ENCODE measurements at places on chromosomes 13 and 19.

DNA sequence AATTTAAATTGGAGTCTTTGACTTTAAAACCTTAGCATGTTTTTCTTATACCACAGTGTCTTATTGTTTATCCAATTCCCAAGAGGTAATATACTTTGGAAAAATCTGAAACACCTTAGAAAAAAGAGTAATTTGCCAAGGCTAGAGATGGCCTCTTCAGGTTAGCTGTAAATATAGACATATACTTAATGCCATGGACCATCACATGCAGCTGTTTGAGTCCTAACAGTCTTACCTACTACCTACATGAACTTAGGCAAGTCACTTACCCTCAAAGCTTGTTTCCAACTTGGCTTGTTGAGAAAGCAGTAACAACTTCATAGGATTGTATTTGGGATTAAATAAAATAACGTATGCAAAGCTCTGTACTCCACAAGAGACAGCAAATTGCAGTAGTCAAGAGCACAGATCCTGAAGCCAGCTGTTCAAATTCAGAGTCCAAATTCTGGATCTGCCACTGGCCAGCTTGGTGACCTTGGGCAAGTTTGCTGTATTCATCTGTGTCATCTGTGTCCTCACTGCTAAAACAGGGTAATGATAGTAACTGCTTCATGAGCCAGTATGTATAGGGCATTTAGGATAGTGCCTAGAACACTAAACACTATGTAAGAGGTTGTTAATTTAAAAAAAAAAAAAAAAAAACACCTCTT lies 13.2 kb upstream of the SPART start:
- DNase-seq, result no peak

DNA sequence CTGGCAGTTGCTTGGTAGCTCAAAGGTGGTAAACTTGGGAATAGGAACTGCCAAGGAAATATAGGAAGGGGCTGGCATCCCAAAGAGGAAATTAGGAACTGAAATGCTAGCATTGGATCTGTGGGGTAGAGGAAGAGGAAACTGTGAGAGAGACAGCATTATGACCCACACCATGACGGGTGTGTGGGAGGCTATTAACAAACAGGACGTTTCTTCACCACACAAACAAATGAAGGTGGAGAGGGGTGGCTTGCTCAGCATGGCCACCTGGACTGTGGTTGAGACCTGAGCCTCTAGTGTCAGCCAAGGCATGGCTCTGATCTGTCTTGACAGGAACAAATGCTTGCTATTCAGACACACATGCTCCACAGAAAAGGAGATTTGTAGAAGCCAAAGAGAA lies 178.2 kb downstream of the B3GLCT start:
- DNase-seq, result no peak

DNA sequence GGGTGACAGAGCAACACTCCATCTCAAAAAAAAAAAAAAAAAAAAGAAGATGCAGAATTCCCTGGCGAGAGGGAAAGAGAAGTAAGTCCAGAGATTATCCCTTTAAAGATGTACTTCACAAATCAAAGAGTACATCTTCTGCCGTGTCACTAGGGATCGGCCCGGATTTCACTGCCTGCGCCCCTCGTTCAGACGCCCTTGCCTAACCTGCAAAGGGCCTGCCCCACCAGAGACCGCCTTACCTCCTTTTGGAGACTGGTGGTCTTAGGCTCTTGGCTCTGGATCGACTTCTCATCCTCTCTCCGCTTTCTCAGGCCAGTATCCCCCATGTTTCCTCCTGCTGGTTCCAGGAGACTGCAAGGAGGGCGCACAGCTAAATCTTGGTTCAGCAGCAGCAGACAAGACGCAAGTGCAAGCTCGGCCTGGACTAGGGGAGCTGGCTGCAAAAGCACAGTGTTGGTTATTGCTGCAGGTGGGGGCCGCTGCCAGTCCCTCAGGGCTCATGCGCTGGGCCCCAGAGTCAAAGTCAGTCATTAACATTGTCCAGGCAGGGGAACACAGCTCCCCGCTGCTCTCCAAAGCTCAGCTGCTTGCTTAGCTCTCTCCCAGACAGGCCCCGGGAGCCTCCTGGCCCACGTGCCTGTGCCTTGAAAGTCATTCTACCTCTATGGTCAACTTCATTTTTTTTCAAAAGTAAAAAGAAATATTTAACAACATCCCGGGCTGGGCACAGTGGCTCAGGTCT lies 1.2 kb downstream of the SLC7A9 start:
- DNase-seq, result no peak

DNA sequence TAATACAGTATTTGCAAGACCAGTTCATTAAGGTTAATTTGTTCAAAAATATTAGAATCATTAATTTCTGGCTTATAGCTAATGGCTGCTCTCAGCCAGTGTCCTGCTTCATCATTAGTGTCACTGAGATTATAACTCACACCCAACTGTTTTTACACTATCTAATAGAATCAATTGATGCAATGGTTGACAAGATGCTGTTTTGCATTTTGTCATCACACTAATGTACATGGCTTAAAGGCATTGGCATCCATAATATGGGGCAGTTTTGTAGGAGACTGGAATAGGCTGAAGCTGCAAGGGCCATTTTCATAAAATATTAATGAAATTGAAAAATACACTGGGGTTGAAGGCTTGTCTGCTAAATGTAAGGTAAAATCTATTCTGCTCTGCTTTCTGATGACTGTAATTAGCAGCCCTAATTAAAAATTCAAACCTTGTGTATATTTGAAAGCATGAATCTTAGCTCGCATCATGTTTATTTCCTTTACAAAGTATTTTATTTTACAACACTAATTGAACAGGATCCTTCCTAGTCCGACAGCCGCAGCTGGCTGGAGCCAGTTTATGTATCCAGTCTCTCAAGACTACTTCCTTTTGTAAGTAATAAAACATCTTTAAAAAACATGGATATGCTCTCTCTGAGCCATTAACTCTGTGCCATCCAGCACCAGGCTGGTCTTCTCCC lies 296.7 kb downstream of the POU4F1 start:
- no peak for DNase-seq

- no peak for DNase-seq
These were observed 9.1 kb upstream of the ZNF160 start for GRCh38 chr19:53112286-53112685.

DNA sequence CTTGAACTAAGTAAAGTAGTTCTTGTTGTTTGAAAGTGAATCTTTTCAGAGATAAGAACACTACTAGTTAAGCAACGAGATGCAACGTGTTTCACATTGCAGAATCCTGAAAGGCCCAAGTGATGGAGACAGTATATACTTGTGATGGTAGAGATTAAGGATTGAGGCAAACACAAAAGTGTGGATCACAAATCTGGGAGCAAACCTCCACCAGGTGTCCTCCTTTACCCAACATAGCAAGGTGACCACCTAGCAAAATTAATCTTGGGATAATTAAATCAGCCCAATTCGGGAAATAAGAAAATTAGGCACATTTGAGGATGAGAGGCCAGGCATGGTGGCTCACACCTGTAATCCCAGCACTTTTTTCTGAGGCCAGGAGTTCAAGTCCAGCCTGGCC lies 563.9 kb downstream of the DACH1 start:
- no peak for DNase-seq

- DNase-seq, result no peak
These were observed 5.4 kb upstream of the PLPP2 start for GRCh38 chr19:296476-297225.

GRCh38 chr13:28585561-28585960 lies 73.4 kb upstream of the POMP start:
- no peak for DNase-seq

DNA sequence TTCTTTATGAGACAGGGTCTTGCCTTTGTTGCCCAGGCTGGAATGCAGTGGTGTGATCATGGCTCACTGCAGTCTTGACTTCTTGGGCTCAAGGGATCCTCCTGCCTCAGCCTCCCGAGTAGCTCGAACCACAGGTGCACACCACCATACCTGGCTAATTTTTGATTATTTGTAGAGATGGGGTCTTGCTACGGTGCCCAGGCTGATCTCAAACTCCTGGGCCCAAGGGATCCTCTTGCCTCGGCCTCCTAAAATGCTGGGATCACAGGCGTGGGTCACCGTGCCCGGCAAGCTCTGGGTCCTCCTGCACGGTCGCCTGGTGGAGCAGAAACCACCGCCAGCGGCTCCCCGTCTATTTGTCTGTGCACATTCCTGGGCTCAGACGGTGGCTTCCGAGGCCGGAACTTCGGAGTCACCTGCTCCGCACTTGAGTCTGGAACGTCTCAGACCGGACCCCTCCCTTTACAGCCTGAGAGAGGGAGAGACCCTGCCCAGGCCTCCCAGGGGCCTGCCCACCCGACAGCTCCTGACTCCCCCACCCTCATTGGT lies 22.2 kb downstream of the EFNA2 start:
- no peak for DNase-seq

DNA sequence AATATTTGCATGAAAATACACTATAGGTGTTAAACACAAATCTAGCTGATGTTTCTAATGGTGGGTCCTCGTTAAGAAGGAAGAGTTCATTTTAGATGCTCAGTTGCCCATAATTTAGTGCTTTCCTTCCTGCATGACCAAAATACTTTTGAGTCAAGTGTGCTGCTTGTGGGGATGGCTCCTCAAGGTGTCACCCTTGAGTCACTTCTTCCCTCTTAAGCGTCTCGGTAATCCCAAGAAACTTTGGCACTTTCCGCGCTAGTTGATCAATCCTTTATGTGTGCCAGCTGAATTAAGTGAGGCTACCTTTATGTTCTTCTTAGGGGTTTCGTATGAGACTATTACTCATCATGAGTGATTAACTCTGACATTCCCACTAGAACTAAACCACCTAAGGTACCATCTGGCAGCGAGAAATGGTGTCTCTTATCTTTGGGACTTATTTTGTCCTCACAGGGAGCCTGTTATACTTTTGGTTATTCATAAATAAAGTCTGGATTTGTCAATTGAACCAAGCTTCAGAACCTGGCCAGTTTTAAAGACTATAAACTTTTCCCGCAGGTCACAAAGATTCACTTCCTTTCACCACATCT lies 106.8 kb downstream of the NHLRC3 start:
- no peak for DNase-seq

GRCh38 chr19:11092181-11092538 lies 2.9 kb downstream of the LDLR start:
- no peak for DNase-seq

DNA sequence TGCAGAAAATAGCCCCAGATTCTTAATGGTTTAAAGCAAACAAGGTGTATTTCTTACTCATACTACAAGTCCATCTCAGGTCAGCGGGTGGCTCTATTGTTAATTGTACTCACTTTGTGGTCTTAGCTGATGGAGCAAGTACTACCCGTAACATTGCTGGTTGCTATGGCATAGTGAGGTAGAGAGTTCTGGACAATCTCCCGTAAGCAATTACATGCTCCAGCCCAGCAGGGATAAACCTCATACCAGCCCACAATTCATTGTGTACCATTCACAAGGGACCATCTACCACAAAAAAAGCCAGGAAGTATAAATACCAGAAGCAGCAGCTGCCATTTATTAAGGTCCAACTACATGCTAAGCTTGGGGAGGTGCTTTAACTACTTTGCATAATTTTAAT lies 167.1 kb downstream of the PCDH9 start:
- DNase-seq, result no peak

DNA sequence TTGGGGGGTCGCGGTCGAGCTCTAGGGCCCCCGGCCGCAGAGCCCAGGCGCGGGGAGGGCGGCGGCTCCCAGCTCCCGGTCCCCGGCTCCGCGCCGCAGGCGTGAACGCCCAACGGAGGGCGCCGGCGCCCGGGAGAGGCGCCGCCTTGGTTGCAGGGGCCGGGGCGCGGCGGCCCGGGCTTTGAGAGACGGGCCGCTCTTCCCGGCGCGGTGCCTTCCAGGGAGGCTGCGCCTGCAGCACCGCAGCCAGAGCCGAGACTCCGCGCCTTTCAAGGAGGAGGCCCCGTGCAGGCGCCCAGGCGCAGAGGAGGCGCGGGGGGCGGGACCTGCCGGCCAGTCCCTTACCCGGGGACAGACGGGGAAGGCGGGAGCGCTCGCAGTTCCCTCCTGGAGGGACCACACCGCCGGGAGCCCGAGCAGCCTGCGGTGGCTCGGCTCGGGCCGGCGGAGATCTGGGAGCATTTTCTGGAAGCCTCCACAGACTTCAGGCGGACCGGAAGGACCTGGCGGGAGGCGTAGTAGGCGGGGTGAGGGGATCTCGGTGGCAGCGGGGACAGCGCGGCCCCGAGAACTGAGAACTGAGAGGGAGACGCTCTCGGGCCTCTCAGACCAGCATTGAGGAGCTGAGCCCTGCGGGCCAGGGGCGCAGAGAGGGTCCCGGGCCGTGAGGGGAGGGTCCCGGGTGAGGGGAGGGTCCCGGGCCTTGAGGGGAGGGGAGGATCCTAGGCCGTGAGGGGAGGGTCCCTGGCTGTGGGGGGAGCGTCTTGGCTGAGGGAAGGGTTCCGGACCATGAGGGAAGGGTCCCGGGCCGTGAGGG lies 25.5 kb upstream of the MCF2L start:
- no peak for DNase-seq

DNA sequence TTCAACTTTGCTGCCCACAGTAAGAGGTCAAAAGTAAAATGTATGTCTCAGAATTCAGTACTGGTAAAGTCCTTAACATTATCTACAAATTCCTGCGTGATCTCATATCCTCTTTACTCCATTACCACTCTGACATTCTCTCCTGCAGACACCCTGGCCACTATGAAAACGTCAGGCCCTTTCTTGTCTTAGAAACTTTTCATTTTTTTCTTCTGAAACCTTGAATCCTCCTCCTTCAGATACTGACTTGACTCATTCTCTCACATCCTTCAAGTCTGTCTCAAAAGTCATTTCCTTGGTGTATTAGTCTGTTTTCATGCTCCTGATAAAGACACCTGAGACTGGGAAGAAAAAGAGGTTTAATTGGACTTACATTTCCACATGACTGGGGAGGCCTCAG lies 262.3 kb downstream of the POU4F1 start:
- DNase-seq, result no peak

- DNase-seq, result no peak
These were observed 344.6 kb upstream of the HTR2A start for GRCh38 chr13:47241446-47241845.

GRCh38 chr19:4396949-4397783 lies 3.2 kb downstream of the SH3GL1 start:
- no peak for DNase-seq

- DNase-seq, result no peak
These were observed 37.4 kb downstream of the ZNF787 start for GRCh38 chr19:56083668-56084067.

DNA sequence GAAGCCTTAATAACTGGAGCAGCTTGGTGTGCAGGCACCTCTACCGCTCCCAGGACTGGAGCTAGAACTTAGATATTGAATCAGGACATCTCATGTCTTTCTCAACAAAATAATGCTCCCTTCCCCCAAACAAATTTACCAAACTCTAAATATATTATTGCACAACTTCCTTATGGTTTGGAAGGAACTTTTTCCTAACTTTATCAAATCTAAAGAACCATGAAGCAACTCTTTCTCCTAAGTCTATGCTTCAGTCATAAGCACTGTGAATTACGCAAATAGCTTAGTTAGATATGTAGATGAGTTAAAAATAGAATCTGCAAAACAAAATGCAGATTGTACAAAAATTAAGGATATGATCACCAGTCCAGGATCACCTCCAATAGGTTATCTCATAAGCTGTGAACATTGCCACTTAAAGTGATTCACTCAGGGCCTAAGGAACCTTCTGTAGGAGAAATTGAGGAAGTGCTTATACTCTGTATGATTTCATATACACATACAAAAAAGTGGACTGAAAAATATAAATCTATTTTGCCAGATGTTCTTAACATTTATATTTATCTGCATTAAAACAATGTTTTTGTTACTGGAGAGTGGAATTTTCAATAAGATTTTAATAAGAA lies 20.4 kb upstream of the MAB21L1 start:
- no peak for DNase-seq

- no peak for DNase-seq
These were observed 216.6 kb upstream of the SLC10A2 start for GRCh38 chr13:103282571-103283450.

- no peak for DNase-seq
These were observed 638 bp downstream of the USPL1 start for GRCh38 chr13:30618186-30618929.
